ENCODE measurements at places on chromosomes 2 and 18.
A peak's percentile ranks its signal among the peaks of the same experiment; 100 is the strongest.

- no peak for DNase-seq
Observed at GRCh38 chr2:1045109-1045508, 94.5 kb downstream of the SNTG2 start.

DNA sequence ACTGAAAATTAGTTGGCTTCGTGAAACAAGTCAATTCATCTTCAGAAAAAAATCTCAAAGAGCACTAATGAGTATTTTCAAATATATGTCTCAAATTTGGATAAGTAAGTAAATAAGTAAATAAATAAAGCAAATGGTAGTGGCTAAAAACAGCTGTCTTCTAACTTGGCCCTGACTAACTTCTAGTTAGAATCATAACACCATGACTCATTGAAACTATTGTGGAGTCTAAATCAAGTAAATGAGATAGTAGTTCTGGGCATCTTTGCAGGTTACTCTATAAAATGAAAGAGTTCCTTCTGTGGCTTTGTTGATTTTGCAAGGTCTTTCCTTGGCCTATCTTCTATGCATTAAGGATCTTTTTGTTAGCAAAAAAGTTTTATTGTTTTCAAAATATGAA lies 110.7 kb downstream of the SLC8A1 start:
- DNase-seq = no peak

DNA sequence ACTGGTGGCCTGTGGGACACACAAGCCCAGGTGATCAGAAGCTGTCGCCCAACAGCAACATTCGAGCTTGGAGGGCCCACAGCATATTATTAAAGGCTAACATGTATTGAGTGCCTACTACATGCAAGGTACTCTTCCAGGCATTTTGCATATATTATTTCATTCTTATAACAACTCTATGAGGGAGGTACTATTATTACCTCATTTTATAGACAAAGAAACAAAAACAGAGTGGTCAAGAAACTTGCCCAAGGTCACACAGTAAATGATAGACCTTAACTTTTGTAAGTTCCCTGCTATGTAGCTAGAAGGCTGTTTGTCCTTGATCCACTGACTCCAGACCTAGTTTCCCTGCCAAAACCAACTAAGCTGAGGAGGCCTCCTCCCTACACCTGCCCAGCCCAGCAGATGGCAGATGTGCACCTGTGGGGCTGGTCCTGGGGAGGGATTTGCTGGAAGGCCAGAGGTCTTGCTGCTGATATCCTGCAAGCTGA lies 35.7 kb downstream of the KANSL3 start:
- DNase-seq = peak; percentile 23

- DNase-seq = no peak
Observed at GRCh38 chr2:46042207-46042637, 255.0 kb upstream of the EPAS1 start.

GRCh38 chr2:230537531-230537976 lies 121.6 kb downstream of the SP100 start:
- DNase-seq = peak; percentile 40

GRCh38 chr2:133959066-133959465 lies 294.8 kb upstream of the MGAT5 start:
- DNase-seq = no peak

DNA sequence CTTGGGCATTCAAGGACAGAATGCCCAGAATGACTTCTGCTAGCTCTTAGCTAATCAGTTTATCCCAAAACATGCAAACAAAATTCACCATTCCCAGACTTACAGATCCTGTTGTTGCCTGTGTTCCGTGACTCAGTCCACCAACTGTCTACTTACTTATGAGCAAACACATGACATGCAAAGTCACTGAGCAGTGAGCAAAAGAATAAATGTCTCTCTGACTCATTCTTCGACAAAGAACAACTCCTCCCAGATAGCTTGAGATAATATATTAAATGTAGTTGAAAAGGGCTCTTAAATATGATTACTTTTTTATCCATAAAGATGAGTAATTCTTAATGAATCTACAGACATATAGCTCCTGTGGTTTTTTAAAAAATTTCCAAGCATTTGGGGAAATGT lies 9.0 kb upstream of the CREG2 start:
- DNase-seq = no peak

- DNase-seq = no peak
Observed at GRCh38 chr2:51795248-51795888, 763.4 kb upstream of the NRXN1 start.

DNA sequence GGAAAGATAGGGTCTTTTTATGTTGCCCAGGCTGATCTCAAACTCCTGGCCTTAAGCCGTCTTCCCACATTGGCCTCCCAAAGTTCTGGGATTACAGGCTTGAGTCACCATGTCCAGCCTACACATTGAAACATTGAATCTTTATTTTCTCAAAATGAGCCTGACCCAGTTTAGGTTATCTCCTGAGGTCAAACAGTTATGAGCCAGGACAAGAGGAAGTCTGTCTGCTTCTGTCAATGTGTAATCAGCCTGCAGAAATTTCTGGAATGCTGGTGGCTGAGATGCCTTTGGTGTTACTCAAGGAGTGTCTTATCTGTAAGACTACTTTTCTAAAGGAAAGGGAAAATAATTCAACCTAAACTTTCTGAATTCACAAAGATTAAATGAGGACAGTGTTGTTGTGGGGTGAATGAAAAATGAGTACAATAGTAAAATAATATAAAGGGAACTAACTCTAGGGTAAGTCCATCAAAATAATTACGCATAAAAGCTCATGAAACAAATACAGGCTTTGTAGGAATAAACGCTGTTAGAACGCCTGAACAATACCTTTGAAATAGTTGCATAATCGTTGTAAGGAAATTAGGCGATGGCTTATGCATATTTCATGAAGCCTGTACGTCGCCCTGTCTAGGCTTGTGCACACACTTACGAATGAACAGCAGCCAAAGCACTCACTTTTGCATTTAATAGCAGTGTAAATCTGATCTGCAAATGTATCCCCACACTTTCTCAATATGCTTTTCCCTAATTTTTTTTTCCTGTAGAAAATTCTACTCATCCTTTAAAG lies 260.8 kb downstream of the RDH14 start:
- no peak for DNase-seq

GRCh38 chr2:100940766-100941645 lies 61.1 kb upstream of the RPL31 start:
- peak; percentile 7 for DNase-seq

GRCh38 chr2:113977060-113977659 lies 87.3 kb downstream of the ACTR3 start:
- DNase-seq = no peak

DNA sequence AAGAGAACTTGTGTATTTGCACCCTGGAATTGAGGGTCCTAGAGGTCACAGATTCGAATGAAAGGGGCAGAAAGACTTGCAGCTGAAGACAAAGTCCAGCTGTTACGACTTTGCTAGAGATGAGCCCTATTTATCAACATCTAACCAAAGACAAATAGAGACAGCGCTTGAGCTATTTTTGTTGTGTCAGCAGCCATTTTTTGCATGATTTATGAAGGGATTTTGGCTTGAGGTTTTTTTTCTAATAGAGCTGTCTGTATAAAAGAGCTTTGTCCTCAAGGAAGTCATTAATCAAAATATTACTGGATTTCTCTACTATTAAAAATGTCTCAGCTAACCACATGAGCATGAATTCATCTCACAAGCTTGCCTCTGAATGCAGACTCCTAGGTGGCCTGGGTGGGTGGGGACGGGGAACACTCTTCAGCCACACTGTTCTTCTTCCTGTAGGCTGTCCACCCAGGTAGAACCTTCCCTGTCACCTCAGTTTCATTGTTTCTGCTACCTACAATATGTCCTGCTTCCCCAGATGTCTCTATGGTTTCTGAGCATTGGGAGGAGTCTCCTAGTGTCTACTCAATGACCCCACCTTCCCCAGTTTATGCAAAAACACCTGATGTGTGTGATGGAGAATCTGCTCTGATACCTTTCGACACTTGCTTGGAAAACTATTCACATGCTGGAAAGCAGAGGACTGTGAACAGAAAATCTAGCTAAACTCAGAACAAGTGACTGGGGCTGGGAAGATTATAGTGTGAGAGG lies 7.2 kb upstream of the CD226 start:
- no peak for DNase-seq

- no peak for DNase-seq
Observed at GRCh38 chr2:50379351-50379750, 652.6 kb downstream of the NRXN1 start.

DNA sequence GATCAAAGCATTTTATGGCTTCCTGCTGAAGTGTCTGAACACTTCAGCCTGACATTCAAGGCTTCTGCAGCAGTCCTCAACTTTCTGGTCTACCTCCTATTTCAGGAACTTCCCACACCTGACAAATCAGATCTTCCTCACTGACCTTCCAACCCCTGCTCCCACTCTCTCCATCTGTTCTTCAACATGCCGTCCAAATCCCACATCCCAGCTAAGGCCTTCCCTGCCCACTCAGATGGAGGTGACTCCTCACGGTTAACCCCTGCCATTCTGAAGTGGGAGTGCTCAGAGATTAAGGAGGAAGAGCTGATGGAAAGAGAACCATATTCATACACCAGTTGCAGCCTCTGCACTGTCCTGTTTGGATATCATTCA lies 104.8 kb downstream of the POLR1A start:
- no peak for DNase-seq

DNA sequence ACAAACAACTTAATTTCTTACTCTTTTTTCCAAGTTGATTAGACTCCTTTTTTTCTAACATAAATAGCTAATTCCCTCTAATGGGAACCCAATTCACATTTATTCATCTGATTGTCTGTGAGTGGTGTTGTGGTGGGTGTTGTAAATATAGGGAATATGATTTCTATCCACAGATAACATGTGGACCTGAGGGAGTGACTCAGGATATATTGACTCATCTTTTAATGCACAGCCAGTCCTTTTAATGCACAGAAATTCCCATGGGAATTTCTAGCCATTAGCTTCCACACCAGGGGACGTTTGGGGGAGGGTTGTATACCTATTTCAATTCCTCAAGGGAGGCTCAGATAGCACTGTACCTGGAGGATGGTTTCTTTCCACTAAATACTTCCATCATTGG lies 1339.6 kb upstream of the LRRTM1 start:
- no peak for DNase-seq

DNA sequence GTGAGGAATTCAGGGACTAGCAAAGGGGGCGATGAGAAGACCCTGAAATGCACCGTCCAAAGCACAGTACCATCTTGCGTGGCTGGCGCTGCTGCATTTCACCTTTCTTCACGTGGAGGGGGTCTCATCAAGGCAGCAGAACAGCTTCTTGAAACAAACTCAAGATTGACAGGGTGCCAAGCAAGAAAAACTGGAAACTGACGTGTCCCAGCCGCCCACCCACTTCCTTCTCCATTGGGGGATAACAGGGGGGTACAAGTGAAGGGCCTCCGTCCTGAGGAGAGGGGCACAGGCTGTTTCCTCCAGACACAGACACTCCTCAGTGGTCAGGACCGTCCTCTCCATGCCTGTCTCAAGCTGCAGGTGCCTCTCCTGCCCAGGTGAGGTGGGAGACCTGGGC lies 32.5 kb downstream of the HDAC4 start:
- no peak for DNase-seq

Measured in activated naive CD8-positive, alpha-beta T cell treated with anti-CD3 and anti-CD28 coated beads for 36 hours (primary cell).